ENCODE measurements at places on chromosomes 11 and 22. TPM values are rescaled to one million over a fixed set of nuclear protein-coding genes. Genes with fewer than 3 reads are reported as not detected.

Gene DEPDC7
- 6.6 TPM for total RNA-seq

Gene CRYBA4
- not detected for total RNA-seq

Gene SLC17A6
- total RNA-seq, result not detected

Gene PIWIL4
- total RNA-seq, result 1.4 TPM

Gene TRPM5
- total RNA-seq, result not detected

Gene HORMAD2
- total RNA-seq, result not detected

Gene MS4A2
- not detected for total RNA-seq

Gene ARVCF
- total RNA-seq, result 12.4 TPM

Gene TSPAN32
- total RNA-seq, result under 0.01 TPM

Gene MMP20
- not detected for total RNA-seq

Gene OR51A7
- total RNA-seq, result not detected

Gene HEPACAM
- total RNA-seq, result under 0.01 TPM

Gene JRKL
- total RNA-seq, result 26.5 TPM

Gene OR4C5
- total RNA-seq, result not detected

Gene TEAD1
- total RNA-seq, result 102 TPM

Data from uterine smooth muscle cell (primary cell).